ENCODE measurements at places on chromosomes 12 and 14.

DNA sequence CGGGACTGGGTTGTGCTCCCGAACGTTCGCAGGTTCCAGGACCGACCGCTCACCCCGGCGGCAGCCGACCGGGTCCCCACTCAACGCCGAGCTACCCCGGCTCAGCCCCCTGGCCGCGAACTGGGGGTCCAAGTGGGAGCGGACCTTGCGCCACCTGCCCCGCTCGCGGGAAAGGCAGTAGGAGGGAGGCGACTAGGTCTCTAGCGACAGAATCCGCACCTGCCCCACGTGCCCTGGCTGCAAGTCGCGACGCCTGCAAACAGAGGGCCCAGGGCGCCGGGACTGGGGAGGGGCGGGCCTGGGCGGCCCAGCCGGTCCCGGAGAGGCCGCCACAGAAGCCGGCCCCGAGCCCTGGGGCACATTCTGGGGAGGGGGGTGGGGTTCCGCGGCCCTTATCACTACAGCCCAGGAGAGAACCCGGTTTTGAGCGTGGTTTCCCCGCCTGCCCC, 239.2 kb upstream of the CPNE8 start:
- DNase-seq = no peak

DNA sequence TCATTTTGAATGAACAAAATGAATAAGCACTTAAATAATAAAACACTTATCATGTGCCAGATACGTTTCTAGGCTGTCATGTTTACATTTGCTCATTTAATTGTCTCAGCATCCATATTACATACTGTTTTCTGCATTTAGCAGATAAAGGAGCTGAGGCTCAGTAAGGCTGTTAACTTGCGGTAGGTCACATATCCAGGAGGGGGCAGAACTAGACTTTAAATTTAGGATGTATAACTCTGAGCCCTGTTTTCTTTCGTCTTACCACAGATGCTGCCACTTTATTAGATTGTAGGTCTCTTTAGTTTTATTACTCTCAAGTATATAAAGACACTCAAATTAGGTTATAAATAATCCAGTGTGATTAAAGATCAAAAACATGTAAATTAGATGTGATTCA, 17.7 kb downstream of the IRAK4 start:
- no peak for DNase-seq

DNA sequence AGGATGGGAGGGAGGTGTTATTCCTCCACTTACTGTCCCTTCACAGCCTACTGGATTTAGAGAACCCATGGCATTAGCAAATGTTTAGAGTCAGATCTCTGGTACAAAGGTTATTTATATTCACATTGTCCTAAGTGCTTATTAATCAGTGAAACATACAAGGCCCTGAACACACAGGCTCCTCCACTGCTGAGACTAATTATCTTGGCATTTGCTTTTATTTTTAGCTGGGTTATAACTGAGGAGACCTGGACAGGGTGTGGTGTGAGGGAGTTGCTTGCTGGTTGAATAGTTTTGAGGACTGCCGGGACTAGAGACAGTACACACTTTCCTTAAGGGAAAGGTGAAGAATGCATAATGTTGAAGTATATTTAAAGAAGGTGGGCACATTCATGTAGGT, 77.5 kb downstream of the FIGNL2 start:
- no peak for DNase-seq

DNA sequence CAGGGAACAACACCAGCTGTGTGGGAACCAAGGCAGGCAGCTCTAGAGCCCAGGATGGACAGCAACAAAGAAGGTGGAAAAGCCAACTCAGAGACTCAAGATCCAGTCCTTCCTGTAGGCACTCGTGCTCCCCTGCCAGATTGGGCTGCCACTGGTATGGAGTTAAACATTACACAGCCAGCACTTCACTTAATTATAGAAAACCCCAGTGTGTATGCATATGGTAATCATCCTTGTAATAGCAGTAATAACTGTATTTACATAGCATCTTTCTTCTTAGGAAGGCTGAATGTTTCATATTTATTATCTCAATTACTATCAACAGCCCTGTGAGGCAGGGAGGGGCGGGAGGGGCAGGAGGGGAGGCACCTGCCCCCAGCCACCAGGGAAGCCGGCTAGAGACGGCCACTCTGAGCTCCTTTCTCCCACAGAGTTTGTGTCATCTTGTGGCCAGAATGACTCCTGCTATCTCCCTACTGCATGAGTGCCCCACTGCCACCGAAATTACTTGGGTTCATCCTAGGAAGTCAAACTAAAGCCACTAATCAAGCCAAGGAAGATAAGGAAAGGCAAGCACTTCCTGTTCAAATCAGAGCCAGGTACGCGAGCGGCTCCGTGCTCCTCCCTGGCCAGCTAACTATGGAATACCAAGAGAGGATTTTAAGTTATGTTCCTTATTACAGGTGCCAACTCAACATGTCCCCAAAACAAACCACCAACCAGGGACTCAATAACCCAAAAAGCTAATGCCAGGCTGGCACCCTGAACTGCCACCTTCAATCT, 15.7 kb upstream of the RAB35 start:
- DNase-seq = peak; percentile 10

DNA sequence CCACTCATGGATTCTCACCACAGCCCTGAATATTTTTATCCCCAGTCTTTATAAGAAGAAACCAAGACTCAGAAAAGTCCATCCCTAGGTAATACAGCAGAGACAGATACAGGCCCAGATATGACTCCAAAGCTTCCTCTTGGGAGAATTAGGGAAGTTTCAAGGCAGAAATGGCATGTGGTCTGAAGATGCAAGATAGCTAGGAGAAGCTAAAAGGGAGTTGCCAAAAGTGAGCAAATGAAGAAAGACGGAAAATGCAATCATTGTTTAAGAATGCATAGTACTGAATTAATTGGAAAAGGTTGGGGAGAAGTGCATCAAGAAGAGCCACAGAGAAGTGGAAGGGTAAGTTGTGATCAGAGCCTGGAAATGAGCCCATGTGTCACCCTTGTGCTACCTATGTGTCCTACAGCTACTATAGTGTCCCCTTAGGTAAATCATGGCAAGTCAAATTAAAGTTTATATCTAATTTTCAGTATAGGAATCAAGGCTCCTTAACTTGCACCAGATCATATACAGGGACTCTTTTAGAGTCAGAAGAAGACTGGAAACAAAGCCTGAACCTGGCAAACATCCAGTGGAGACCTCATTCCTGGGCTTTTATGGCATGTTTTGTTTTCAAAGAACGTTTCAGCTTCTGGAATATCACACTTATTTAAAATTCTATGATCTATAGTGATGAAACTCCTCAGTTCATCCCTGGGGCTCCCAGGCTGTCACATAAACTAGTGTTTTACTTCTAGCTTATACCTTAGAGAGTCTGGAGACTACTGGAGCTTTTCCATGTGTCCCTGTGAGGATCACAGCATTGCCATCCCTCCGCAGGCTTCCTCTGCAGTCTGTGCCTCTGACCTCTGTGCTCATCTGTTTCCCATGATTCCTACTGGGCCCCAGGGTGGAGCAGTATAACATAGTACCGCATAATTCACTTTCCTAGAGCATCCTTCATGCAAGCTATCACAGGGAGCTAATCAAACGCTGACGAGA, 189.0 kb upstream of the CDKN3 start:
- no peak for DNase-seq

DNA sequence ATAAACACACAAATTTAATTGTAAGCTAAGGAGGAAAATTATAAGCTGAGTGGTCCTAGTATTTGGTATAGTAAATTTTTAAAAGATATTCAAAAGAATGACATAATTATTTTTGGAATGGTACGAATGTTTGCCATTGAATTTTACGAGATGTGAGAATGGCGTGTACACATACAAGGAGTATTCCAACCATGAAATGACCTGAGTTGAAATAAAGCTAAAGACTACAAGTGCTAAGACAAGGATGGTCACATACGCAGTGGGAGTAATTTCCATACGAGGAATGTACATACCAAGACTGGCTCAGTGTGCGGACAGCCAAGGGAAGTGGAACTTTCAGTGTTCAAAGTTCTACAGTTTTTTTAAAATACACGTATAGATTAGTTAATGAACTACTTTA, 21.1 kb upstream of the ETV6 start:
- DNase-seq = no peak
